Astrocyte of the spinal cord (primary cell): ENCODE measurements at places on chromosomes 11 and 22.

DNA sequence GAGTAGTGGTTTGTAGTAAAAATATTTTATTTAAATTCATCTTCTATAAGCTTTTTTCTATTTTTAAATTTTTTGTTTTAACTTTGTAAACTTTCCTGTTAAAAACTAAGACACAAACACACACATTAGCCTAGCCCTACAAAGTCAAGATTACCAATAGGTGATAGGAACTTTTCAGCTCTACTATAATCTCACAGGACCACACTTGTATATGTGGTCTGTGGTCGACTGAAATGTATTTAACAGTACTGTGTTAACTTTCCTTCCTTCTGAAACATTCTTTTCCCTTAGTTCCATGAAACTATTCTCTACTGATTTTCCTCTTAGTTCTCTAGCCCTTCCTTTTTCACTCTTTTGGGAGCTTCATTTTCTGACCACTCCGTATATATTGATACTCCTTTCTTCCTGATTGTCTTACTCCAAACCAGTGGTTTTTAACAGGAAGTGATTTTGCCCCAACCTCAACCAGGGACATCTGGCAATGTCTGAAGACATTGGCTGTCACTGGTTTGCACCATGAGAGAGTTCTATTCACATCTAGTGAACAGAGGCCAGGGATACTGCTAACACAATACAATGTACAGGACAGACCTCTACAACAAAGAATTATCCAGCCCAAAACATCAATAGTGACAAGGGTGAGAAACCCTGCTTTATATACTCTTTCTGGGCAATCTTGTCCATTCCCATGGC lies 8.8 kb downstream of the ZW10 start:
- DNase-seq = no peak

DNA sequence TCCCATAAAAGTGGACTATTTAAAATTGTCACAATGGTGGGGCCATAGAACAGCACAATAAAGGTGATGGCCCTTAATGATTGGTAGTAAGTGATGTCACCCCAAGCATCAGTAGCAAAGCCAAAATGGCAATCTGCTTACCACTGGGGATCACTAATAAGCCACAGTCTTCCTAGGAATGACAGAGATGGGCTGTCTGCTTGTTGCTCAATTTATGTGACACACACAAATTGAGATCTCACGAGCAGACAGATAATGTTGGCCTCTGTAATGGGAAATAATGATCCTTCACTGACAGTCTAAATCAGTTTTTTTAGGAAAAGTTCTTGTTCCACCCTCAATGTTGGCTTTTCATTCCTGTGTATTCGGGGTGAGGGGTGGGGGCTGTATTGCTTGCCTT lies 515.1 kb downstream of the BRD1 start:
- DNase-seq = no peak

DNA sequence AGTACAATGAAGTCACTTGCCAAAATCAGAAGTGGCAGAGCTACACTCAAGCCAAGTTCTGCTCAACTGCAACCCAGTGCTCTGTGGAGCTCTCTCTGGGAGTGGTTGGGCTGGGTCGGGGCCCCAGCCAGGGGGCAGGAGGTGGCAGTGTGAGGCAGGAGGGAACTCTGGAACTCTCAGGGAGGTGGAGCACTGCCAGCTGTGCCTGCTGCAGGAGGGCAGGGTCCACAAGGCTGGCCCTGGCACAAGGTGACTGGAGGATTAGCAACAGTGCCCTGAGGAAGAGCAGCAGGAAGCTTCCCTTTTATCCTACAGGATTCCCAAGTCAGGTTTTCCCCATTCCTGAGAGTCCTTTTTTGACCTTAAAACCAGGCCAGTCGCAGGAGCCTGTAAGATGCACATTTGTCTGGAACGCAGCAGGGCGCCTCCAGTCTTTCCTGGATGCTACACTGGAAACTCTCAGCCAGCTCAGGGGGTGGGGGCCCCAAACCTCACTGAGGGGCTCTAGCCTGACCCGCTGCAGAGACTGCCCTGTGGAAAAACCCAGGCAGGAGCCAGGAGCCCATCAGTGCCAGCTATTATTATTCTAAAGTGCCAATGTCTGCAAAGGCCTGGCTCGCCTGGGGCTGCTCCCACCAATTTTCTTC lies 31.8 kb downstream of the DKK3 start:
- peak; percentile 35 for DNase-seq

GRCh38 chr11:94793002-94793401 lies 24.8 kb downstream of the AMOTL1 start:
- DNase-seq = no peak

DNA sequence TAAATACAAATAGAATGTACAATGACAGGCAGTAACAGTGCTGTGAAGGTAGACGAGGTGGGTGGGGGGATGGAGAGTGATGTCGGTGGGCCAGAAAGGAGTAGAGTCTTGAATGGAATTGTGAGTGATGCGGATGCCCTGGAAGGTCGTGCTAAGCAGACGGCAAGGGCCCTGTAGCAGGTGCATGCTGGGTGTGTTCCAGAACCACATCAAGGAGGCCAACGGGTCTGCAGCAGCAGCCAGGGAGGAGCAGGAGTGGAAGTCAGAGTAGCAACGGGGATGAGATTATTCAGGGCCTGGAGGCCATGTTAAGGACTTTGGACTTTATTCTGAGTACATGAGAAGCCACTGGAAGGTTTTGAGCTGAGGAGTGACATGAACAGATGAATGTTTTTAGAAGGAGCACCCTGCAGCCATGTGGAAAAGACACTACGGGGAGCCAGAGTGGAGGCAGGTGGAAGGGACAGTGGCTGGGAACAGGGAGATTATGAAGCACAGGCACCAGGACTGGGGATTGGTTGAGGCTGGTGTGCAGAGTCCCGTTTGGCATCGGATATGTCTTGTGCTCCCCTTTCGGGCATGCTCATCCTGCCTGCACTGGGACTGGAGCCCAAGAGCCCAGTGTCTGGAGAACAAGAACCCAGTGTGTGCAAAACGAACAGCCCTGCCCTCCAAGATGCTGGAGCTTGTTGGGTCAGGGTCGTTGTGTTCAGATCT lies 74.1 kb downstream of the COMMD9 start:
- DNase-seq = no peak

DNA sequence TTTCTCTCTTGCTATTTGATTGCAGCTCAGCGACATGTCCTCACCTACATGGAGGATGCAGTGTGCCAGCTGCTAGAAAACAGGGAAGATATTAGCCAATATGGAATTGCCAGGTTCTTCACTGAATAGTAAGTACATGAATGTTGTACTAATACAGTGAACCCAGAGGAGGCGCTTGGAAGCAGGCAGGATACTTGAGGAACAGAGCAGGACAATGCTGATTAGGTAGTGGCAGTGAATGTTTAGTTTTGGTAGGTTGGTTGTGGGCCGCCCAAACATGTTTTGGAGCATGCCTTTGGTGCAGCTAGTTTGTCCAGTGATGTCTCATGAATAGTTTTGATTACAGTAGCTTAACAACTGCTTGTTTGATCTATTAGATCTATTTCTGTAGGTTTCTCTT lies 50.6 kb downstream of the CSTPP1 start:
- DNase-seq = no peak

DNA sequence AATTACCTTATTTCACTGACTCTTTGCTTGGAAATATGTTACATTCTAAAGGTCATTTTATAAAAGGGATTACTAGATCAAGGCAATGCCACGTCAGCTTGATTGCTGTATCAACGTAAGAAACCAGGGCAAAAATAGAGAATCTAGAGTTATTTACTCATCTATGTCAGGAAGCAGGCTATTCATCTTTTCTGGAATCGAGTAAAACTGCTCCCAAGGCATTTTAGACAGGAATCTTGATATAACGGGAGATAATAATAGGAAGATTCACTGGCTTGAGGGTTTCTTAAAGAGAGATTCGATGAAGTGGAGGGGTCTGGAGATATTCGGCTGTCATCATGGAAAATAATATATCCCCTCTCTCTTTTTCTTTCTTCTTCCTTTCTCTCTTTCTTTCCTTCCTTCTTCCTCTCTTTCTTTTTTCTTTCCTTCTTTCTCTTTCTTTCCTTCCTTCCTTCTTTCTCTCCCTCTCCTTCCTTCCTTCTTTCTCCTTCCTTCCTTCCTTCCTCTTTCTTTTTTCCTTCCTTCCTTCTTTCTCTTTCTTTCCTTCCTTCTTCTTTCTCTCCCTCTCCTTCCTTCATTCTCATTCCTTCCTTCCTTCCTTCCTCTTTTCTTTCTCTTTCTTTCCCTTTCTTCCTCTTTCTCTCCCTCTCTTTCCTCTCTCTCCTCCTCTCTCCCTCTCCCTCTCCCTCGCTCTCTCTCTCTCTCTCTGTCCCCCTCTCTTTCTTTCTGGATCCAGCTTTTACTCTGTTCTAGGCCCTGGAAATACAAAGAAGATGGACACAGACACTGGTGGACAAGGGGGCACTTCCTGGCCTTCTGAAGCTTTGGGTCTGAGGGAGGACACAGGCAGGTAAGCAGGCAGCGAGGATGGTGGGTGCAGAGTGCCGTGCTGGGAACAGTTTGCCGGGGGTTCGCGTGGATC lies 18.1 kb upstream of the RASD2 start:
- no peak for DNase-seq

- DNase-seq = no peak
Measured at GRCh38 chr22:39956932-39957664, 3.1 kb upstream of the TMA7B start.
